Tibial artery (tissue), 4 donors: ENCODE measurements at places on chromosomes 4 and X.
A peak's percentile ranks its signal among the peaks of the same experiment; 100 is the strongest.

GRCh38 chrX:14013054-14013453, 16.6 kb downstream of the GEMIN8 start:
- no peak for DNase-seq

DNA sequence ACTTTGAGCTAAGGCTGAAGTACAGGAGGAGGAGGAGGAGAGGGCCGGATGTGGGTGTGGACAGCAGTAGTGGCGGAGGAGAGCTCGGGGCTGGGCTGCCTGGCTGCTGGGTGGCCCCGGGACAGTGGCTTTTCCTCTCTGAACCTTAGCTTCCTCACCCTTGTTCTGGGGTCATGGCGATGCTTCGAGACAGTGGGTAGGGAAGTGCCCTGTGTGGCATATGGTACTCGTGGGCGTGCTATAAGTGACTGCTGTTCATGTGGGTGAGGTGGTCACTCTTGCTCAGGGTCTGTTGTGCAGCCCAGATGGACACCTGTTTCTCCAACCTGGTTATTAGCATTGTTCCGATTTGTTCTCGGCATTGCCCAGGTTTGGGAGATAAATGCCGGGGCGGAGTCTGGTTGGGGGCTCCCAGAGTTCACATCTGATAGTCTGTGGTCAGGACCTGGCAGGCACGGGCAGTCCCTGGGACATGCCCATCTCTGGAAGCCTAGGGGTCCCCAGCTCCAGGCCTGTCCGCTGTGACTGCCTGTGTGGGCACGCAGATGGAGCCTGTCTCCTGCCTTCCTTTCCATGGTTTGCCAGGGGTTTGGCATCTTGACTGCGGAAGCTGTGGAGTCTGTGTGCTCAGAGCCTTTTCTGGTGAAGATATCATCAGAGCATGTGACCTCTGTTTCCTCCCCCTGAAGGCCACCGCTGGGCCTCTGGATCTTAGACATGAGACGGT, 4.9 kb upstream of the CPZ start:
- peak; percentile 23 for DNase-seq

DNA sequence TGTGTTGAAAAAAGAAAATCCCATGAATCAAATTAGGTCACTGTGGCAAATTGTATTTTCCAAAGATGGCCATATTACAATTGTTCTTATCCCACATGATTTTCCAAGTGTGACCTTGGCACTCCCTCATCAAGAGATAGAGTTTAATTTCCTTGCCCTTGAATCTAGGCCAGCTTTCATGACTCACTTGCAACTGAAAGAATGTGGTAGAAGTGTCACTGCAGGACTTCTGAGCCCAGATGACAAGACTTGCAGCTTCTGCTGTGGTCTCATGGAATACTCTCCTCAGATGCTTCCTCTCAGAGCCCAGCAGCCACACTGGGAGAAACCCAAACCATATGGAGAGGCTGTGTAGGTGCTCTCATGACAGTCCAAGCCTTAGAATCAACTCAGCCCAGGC, 139.0 kb downstream of the ADAMTS3 start:
- no peak for DNase-seq

DNA sequence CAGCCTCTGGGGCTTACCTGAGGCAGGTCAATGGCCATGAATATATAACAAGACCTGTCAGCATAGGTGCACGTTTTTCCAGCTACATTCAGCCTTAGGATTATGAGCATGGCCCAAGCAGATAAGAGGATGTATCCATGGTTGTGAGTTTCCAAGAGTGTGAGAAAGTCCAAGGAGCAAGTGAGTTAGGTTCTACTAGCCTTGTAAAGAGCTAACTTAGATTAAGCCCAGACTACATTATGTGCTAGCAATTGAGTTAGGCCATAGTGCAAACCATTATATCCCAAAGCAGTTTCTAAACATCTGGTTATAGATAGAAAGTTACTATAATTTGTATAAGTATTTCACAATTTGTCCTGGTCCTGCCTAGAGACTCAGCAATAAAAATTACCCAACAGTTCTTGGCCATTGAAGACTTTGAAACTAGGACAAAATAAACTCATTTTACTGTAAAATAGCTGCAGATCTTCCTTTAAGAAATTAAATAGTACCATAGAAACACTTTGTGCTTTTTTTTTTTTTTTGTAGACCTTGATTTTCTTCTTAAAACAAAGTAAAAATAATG, 312.0 kb downstream of the CAMK2D start:
- no peak for DNase-seq

- DNase-seq: no peak
These were observed 73.9 kb downstream of the HTRA3 start for GRCh38 chr4:8343262-8343966.

DNA sequence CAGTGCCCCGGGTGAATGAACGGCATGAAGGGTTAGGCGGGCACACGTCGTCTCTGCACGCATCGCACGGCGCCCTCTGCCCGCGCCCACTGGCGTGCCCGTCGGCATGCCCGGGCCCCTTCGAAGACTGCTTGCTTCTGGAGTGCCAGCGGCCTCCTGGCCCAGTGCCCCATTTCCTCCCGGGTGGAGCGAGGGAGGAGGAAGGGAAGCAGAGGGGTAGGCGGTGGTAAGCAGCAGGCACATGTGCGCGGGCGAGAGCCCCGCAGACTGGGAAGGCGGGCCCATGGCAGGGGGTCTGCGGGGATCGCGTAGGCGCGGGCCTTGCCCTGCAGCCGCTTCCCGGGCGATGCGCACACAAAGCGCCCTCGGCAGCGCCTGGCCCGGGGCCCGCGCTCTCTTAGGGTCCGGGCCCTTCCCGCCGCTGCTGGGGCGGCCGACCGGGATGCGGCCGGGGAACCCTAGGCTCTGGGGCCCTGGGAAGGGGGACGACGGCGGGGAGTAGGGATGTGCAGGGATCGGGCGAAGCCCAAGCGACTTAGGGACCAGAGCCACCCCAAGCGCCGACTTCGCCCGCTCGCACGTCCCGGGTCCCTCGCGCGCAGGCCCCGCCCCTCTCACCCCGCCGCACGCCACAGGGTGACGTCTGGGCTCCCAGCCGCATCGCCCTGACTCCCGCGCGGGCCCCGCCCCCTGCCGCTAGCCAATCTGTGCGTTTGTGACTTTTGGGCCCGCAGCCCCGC, 866 bp upstream of the EMD start:
- peak; percentile 63 for DNase-seq
